ENCODE measurements at places on chromosomes 7 and 10.

GRCh38 chr10:90227217-90227656 is 525.8 kb downstream of the KIF20B start:
- DNase-seq, result peak; percentile 28

- DNase-seq, result no peak
Measured at GRCh38 chr10:77592510-77592909, 45.1 kb downstream of the KCNMA1 start.

DNA sequence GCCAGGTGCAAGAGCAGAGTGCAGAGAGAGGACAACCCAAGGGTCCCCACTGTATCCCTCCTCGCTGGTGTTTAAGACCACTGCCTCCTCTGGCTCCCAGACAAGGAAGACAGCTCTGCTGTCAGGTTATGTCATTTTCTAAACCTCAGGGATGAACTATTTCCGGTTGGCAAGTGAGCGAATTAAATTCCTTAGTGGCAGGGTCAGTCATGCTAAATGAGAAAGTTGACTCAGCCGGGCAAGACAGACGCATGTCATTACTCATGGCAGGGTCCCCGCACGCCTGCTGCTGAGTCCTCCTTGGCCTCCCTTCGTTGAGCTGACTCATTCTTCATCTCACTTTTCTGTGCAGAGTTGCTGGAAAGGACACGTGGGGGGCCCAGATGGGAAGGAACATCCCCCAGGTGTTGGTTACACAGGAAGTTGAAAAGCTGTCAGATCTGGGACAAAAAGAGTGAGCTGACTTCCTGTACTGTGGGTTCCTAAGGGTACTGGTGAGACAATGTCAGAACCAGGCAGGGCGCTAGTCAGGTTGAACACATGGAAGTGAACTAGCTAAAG is 47.1 kb upstream of the UCN3 start:
- DNase-seq, result peak; percentile 83

GRCh38 chr7:53252539-53252938 is 217.1 kb downstream of the POM121L12 start:
- DNase-seq, result no peak

DNA sequence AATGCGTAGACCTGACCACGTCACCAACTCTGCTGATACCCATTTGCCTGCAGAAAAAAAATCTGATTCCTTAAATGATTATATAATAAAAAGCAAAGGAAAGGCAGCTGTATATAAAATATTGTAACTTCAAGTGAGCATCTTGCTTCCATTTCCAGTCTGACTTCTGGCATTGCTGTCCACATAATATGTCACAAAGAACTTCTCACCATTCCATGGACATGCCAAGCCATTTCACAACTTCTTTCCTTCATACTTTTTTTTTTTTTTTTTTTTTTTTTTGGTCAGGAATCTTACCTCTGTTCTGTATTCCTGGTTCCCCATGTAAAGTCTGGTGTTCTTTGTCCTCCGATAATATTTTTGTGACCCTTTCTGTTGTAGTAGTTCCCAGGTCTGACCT is 165.5 kb downstream of the SND1 start:
- no peak for DNase-seq

- no peak for DNase-seq
Measured at GRCh38 chr7:44798649-44799305, 2.3 kb downstream of the PPIA start.

DNA sequence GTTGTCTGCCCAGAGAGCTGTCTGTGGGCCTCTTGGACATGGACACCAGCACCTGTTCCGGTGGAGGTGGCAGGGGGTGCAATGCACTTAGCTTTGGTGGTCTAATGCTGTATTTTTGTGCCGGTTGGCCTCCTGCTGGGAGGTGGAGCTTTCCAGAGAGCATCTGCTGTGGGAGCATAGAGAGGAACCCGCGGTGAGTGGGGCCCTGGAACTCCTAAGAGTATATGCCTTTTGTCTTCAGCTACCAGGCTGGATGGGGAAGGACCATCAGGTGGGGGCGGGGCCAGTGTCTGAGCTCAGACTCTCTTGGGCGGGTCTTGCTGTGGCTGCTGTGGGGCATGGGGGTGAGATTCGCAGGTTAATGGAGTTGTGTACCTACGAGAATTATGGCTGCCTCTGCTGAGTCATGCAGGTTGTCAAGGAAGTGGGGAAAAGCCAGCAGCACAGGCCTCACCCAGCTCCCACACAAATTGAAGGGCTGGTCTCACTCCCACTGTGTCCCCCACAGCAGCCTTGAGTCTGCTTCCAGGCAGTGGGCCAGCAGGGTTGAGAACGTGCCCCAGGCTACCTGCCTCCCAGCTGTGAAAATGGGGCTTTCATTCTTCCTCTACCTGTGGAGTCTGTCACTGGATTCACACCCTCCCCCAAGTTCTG is 29.0 kb downstream of the JAKMIP3 start:
- no peak for DNase-seq

- no peak for DNase-seq
Measured at GRCh38 chr10:77723376-77723775, 85.8 kb upstream of the KCNMA1 start.

DNA sequence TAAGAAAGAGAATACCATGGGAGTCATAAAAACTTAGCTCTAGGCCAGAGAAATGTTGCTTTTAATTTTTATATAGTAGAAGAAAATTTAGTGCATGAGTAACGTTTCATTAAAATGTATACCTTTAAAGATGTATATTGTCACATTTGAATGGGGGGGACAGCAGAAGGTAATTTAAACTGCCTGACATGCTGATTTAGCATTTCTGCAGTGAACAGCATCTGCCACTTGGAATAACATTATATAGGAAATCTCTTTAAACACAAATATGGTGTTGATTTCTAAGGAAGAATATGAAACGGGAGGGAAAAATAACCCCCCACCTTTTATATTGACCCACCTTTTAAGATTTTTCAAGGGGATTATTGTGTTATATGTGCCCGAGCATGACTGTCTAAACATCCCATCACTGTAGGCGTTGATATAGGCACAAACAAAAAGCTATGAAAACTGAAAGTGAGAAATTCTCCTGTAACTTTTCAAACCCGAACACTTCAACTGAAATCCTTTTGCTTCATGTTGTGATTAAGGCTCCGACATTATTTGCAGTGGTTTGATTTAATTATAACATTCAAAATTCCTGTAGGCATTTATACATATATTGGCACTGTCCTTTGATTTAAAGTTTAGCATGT is 244.7 kb upstream of the CELF2 start:
- no peak for DNase-seq

GRCh38 chr10:50554376-50554994 is 69.3 kb downstream of the SGMS1 start:
- no peak for DNase-seq

DNA sequence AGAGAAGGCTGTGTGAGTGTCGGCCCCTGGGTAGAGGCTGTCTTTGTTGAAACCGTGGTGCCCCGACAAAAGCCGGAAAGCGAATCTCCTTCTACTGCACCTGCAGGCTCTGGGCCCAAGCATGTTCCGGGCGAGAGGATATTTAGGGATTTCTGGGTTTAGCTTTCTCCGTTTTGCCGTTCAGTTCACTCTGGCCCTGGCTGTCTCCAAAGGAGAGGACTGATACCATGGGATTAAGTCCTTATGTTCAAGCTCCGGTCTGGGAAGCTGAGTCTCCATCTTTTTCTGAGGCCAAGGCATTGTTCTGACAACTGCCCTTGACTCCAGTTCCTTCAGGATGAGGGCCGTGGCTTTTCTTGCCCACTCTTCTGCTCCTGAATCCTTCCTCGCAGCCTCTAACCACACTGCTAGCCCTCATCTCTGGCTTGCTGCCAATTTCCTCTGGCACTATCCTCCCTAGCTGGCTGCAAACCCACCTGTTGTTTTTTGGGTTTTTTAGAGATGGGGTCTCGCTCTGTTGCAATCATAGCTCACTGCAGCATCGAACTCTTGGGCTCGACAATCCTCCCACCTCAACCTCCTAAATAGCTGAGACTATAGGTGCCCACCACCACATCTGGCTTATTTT is 206.8 kb downstream of the SKIDA1 start:
- DNase-seq, result no peak

GRCh38 chr7:51592842-51593599 is 276.4 kb upstream of the COBL start:
- no peak for DNase-seq

GRCh38 chr10:63819753-63820329 is 298.6 kb downstream of the REEP3 start:
- DNase-seq, result no peak

DNA sequence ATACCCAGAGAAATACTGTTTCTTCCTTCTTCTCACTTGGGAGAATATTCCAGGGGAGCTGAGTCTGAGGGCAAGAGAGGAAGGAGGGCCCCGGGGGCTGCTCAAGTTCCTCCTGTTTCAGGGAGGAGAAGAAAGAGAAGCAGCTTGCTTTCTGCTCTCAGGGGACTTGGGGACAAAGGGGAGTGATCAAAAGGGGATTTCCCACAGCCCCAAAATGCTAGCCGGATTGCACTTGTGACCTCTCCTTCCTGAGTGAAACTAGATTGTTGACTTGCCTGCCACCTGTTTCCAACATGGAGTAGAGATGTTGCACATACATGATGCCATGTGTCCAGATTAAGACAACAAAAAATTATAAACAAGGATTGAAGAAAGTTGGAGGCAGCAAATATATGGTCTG is 28.7 kb upstream of the PDCD4 start:
- no peak for DNase-seq

GRCh38 chr10:85645053-85645452 is 721.5 kb downstream of the GRID1 start:
- DNase-seq, result no peak

- DNase-seq, result no peak
Measured at GRCh38 chr7:70607759-70608158, 524.2 kb upstream of the GALNT17 start.

GRCh38 chr10:31035266-31035798 is 3.7 kb upstream of the ZNF438 start:
- no peak for DNase-seq

DNA sequence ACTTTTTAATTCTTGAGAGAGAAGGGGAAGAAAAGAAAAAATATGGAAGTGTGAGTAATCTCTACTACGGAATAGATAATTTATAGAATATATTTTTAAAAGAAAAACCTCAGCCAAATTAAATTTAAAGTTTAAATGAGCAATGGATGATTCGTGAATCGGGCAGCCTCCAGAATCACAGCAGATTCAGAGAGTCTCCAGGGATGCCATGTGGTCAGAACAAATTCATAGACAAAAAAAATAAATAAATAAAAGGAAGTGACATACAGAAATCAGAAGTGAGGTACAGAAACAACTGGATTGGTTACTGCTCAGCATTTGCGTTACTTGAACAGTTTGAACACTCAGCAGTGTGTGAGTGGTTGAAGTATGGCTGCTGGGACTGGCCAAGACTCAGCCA is 53.0 kb downstream of the PHYHIPL start:
- no peak for DNase-seq

- DNase-seq, result no peak
Measured at GRCh38 chr7:51226916-51227535, 89.6 kb downstream of the COBL start.

DNA sequence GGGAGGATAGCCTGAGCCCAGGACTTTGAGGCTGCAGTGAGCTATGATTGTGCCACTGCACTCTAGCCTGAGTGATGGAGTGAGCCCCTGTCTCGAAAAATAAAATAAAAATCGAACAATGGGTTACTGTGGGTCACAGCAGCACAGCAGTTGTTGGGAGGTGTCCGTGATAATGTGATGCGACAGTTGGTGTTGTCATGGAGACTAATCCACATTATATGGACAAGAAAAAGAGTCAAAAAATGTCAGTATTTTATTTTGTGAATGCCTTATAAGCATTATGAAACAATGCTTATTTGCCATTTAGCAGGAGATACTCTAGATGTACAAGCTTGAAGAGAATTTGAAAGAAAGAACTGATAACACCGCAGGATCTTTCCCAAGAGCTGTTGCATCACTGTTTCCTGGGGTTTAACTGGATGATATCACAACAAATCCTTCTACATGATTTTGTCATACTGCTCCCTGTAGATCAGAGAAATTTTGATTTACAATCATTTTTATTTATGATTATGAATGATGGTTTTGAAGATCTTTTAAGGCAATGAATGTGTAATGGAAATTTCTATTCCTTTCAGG is 195.4 kb downstream of the BAMBI start:
- no peak for DNase-seq

- no peak for DNase-seq
Measured at GRCh38 chr7:144410441-144410840, 6.9 kb upstream of the NOBOX start.

DNA sequence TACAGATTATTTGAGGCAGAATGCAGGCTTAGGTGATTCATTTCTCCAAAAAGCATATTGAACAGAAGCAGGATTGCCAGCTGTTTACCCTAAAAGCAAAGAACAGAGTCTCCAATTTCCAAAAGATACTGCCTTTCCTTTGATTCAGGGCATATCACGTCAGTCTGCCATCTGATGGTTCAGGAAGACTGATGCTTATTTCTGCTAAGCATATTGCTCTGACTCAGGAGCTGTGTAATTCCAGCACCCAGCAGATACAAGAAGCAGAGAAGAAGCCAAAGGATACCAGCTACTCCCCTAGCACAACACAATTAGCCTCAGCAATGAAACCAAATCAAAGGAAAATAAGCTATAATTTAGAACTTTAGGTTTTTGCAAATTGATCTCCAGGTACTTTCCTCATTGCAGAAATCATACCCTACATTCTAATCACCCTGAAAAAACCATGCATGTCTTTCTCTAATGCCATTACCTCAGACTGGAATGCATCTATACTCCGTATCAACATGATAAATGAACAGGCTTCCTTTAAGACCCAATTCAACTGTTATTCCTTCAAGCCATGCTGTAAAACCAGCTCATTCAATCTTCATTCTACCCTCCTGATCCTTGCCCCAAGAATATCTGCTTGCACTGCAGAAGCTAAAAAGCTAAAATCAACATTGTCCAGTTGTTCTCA is 55.1 kb downstream of the ABI1 start:
- no peak for DNase-seq

- DNase-seq, result peak; percentile 24
Measured at GRCh38 chr10:84256510-84257342, 11.9 kb downstream of the RGR start.

DNA sequence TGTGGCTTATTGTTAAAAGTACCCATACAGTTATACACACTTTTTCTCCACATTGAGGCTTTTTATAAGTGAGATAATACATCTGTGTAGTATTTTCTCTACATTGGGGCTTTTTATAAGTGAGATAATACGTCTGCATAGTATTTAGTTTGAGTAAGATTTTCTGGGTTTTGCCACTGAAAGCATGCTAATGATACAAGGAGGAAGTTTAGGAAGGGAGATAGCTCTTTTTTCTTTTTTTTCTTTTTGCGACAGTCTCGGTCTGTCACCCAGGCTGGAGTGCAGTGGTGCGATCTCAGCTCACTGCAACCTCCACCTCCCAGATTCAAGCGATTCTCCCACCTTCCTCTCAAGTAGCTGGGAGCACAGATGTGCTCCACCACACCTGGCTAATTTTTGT is 13.3 kb downstream of the FAM107B start:
- DNase-seq, result no peak

DNA sequence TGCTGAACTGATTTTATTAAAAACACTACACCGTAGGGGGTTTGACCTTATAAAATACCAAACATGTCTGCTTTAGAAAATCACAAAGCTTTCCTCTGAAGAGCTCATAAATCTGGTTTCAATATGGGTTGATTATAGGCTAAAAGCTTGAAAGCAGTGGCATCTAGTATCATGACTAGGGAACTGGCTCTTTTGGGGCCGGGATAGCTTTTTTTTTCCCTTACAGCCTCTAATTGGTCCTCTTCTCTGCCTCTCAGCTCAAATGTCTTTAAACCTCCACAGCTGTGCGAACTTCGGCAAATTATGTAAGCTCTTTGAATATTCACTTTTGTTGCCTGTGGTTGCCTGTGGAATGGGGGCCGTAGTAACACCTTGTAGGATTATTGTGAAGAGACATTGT is 8.4 kb downstream of the BAMBI start:
- no peak for DNase-seq

- DNase-seq, result no peak
Measured at GRCh38 chr10:122786269-122786668, 59.4 kb downstream of the CUZD1 start.
